ENCODE measurements at places on chromosomes 7 and 10.
A peak's percentile ranks its signal among the peaks of the same experiment; 100 is the strongest.

GRCh38 chr7:92546856-92547497 is 18.4 kb downstream of the RBM48 start:
- H3K4me3 ChIP-seq = no peak overlapping the region
- H3K36me3 ChIP-seq = no peaks in the 10 kb centered on the region
- no peaks in the 10 kb centered on the region for H3K4me1 ChIP-seq
- no peak overlapping the region for H3K27ac ChIP-seq
- DNase-seq = no peak

DNA sequence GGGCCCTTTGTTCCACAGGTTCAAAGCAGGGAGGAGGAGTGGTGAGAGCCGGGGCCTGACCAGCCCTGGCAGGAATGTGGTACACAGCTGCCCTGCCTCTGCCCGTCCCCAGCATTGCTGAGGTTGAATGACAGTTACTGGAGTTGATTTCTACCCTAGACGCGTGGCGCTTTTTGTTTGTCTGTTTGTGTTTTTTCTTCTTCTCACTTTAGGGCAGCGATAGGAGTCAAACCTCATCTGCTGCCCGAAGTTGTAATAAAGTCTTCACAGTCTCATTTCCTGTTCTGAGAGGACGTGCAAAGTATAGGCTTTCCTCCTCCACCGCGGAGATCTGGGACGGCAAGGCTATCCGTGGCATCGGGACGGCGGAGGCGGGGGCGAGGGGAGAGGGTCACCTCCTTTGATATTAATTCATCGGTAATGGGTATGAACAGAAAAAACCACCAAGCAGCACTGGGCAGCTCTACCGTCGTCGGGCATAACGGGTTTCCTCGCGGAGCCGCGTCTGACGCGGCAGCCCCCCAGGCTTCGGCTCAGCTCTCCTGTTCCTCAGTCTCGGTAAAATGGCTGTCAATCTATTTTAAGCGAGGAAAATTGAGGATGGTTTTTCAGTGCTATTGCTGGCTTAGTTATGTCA is 160.8 kb downstream of the LRMDA start:
- no peak for DNase-seq
- H3K36me3 ChIP-seq = no peaks in the 10 kb centered on the region
- H3K4me1 ChIP-seq = no peaks in the 10 kb centered on the region
- no peak overlapping the region for H3K4me3 ChIP-seq

DNA sequence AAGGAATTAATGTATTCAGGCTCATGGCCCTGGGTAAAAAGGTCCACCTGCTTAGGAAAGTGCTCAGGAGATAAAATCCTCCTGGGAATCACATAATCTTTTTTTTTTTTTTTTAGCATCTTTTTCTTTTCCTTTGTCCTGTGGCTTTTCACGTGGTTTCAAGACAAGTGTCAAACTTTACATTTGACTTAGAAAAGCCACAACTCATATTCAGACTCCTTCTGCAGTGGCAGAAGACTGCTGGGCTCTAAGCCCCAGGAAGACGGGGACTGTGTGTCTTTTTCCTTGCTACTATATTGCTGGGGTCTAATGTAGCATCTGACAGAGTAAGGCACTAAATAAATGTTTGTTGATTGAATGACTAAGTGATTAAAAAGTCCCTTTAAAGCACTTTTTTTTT is 127.5 kb upstream of the ANKRD1 start:
- no peak for DNase-seq
- H3K36me3 ChIP-seq = no peaks in the 10 kb centered on the region
- H3K4me3 ChIP-seq = no peak overlapping the region
- H3K27me3 ChIP-seq = no peaks in the 10 kb centered on the region
- H3K4me1 ChIP-seq = no peaks in the 10 kb centered on the region

GRCh38 chr7:35021445-35021844 is 15.8 kb downstream of the DPY19L1 start:
- no peak overlapping the region for H3K27ac ChIP-seq
- H3K4me3 ChIP-seq = no peak overlapping the region
- H3K27me3 ChIP-seq = no peaks in the 10 kb centered on the region
- H3K36me3 ChIP-seq = no peaks in the 10 kb centered on the region
- H3K4me1 ChIP-seq = peaks cover 10% of the 10 kb centered on the region

GRCh38 chr7:88331322-88331721 is 24.6 kb upstream of the STEAP4 start:
- H3K4me3 ChIP-seq = no peak overlapping the region
- no peaks in the 10 kb centered on the region for H3K4me1 ChIP-seq
- DNase-seq = no peak
- H3K27ac ChIP-seq = no peak overlapping the region
- no peaks in the 10 kb centered on the region for H3K27me3 ChIP-seq

DNA sequence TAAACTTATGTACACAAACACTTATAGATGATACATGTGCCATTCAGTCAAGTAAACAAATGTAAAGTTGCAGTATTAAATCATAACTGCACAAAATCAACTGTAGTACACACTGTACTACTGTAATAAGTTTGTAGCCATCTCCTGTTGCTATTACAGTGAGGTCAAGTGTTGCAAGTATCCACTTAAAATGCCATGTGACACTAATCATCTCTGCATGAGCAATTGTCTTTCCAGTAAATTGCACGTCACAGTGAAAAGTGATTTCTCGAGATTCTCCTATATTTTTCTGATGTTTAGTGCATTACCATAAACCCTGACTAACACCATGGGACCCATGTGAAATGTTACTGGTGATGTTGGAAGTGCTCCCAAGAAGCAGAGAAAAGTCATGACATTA is 293.3 kb upstream of the SP4 start:
- no peak overlapping the region for H3K27ac ChIP-seq
- no peaks in the 10 kb centered on the region for H3K27me3 ChIP-seq
- H3K4me1 ChIP-seq = no peaks in the 10 kb centered on the region
- no peak for DNase-seq

GRCh38 chr10:80530251-80530650 is 7.5 kb upstream of the SH2D4B start:
- H3K27ac ChIP-seq = no peak overlapping the region
- H3K4me1 ChIP-seq = no peaks in the 10 kb centered on the region
- H3K27me3 ChIP-seq = no peaks in the 10 kb centered on the region
- peak; percentile 44 for DNase-seq
- H3K4me3 ChIP-seq = no peak overlapping the region

- no peak overlapping the region for H3K27ac ChIP-seq
- no peak for DNase-seq
- no peaks in the 10 kb centered on the region for H3K4me1 ChIP-seq
- no peaks in the 10 kb centered on the region for H3K27me3 ChIP-seq
- no peak overlapping the region for H3K4me3 ChIP-seq
These were observed 28.2 kb downstream of the SGPL1 start for GRCh38 chr10:70843776-70844489.

DNA sequence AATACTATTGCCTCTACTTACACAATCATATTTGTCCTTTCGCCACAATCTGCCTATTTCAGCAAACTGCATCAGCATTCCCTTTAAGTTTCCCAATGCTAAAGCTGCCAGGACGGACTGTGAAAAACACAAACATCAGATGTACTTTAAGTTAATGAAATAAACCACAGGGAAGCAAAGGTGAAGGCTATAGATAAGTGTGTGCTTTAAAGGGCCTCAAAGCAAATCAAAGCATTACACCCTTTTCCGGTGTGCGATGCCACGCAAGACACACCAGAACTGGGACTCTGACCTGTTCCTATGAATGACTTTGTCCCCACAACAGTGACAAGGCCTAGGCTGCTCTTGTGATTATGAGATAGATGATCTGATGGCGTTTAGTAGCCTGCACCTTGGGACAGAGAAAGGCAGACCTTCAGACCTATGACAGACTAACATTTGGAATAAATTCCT is 23.4 kb downstream of the SLC26A3 start:
- H3K4me3 ChIP-seq = no peak overlapping the region
- DNase-seq = no peak
- no peaks in the 10 kb centered on the region for H3K36me3 ChIP-seq
- H3K4me1 ChIP-seq = no peaks in the 10 kb centered on the region
- no peak overlapping the region for H3K27ac ChIP-seq
- no peaks in the 10 kb centered on the region for H3K27me3 ChIP-seq

DNA sequence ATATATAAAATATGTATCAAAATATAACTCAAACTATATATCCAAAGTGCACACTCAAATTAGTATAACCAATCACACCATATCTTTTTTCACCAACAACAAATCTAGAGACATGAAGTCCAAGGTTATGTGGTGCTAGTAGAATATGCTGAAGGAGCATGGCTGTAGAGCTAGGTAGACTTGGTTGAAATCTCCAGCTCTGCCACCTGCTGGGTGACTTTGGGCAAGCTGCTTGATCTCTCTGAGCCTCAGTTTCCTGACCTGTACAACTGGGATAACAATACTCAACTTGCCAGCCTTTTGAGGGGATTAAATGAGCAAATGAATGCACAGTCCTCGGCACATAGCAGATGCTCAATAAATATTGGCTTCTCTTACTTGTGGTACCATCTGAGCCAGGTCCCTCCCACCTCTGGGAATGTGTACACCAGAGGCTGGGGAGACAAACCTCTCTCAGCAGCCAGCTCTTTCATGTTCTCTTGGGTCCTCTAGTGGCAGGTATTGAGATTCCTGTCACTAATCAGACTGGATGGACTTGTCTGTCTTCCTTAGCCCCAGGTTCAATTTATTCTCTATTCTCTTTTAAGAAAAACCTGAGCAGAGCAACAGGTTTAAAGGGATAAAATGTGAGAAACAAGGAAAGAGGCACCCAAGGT is 94.3 kb upstream of the PDE1C start:
- no peak overlapping the region for H3K27ac ChIP-seq
- H3K27me3 ChIP-seq = no peaks in the 10 kb centered on the region
- DNase-seq = peak; percentile 90
- no peaks in the 10 kb centered on the region for H3K4me1 ChIP-seq
- no peak overlapping the region for H3K4me3 ChIP-seq
- H3K36me3 ChIP-seq = no peaks in the 10 kb centered on the region

DNA sequence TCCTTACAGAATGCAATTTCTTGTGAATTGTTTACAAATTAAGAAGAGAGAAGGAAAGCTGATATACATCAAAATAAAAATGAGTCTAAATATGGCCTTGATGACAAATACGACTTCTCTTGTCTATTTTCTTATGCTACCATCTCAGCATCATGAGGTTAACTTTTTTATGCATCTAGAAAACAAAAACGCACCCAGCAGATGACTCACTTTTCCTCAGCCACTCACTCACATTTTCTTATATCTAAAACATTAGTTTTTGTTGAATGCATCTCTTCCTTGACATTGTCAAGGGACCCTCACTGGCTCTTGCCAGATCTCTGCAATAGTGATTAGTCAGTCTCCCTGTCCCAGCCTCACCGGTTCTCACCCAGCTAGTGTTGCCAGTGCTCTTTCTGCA is 256.4 kb upstream of the SLC26A5 start:
- H3K4me1 ChIP-seq = no peaks in the 10 kb centered on the region
- no peak overlapping the region for H3K4me3 ChIP-seq
- no peak for DNase-seq
- H3K27me3 ChIP-seq = no peaks in the 10 kb centered on the region

DNA sequence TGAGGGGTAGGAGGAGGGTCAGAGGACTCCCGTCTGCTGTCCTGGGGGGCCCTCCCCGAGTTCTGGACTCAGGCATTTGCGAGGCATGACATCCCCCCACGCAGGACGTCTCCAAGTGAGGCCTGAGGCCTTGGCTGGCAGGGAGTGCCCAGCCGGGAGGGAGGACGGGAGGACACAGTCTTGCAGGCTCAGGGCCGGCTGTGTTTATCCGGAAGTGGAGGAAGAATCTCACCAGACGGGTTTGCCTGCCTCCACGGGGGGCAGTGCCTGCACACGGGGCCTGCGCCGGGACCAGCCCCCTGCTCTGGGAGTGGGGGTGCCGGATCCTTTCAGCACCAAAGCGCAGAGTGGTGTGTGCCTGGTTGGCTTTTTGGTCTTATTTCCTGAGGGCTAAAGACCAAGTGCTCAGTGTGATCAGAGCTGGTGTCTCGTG is 10.9 kb downstream of the PWWP2B start:
- H3K4me1 ChIP-seq = peaks cover 11% of the 10 kb centered on the region
- peak; percentile 96 for DNase-seq
- H3K27me3 ChIP-seq = no peaks in the 10 kb centered on the region
- no peaks in the 10 kb centered on the region for H3K36me3 ChIP-seq
- peak overlapping the region; percentile 71 for H3K27ac ChIP-seq

DNA sequence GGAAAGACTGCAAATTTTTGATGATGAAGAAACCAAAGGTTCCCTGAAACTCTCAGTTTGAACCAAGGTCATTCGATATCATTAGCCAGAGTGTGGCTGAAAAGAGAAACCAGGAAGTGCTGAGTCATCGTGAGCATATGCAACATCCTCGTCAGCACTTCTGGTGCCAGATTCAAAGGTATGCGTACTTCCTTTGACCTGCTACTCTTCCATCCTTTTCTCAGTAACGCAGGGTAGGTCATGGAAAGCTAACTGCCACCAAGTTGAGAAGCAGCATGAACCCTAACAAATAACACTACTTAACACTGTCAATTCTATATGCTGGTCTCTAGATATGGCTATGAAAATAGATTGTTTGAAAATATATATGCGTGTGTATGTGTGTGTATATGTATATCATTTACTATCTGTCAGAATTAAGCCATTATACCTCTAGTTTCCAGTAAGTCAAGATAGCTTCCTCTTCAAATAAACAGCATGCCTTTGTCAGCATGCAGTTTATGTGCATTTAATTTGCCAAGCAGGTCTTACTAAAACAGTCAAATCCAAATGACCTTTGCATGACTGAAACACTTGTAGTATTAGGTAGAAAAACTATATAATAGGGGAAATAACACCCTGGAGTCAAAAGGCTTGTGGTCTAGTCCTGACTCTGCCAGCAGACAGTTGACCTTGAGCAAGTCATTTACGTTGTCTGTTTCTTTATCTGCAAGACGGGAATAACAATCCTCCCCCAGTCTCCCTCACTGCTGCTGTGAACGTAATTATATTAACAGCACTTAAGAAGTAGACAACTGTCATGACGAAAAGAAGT is 26.4 kb downstream of the CDK6 start:
- no peak overlapping the region for H3K4me3 ChIP-seq
- no peaks in the 10 kb centered on the region for H3K27me3 ChIP-seq

DNA sequence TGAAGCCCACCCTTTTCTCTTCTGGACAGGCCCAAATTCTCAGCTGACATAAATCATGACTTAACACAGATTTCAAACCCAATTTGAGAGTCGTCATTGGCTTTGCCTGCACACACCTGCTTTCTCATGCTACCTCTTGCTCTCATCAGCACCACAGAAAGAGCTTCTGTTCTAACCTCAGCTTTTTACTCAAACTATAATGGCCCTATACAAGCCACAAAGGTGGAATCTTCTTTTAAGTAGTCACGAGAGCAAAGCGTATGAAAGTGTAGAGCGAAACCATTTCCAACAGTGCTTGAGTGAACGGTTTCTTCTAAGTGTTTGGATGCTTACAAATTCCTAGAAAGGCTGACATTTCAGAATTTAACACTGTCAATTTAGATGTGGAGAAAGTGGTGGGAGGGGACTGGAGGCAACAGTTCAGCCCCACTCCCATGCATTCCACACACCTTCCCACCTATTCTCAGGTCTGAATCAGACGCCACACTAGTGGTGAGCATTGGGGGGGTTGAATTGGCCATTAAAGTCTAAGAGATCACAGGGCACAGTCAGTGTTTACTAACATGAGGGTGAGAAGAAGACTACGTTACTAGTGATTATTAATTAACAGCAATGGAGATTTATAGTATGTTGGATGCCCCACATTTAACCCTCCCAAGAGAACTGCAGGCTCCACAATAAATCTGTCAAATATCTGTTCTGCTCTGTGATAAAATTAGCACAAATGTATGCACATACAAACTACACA is 114.0 kb downstream of the PRKCQ start:
- no peak overlapping the region for H3K4me3 ChIP-seq
- H3K4me1 ChIP-seq = no peaks in the 10 kb centered on the region
- no peaks in the 10 kb centered on the region for H3K27me3 ChIP-seq
- H3K36me3 ChIP-seq = no peaks in the 10 kb centered on the region
